ENCODE measurements at places on chromosomes 1 and 21.

DNA sequence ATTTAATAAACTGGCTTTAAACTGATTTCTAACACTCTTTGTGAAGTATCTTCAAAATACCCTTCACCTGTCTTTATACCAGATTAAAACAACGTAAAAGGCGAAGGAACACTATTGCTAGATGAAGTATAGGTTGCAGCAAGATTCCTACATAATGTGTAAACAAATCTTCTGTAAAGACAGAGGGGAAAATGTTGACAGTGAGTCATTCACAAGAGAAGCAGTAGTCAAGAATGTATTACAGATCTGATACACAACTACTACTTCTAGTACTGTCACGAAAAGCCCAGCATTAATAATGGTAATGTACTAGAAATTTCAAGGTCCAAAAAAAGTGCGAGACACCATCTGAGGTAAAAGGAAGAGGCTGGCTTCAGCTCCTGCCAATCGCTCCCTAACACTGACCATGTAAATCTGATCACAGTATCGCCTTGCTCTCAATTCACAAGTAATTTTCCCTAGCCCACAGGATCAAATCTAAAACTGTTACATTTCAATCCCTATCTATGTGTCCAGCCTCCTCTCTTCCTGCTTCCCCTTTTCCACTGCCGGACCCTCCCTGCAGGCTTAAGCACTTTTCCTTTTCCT is 290.4 kb downstream of the AKT3 start:
- no peak for DNase-seq

GRCh38 chr1:150836129-150836773 is 28.2 kb upstream of the CTSK start:
- DNase-seq: no peak

DNA sequence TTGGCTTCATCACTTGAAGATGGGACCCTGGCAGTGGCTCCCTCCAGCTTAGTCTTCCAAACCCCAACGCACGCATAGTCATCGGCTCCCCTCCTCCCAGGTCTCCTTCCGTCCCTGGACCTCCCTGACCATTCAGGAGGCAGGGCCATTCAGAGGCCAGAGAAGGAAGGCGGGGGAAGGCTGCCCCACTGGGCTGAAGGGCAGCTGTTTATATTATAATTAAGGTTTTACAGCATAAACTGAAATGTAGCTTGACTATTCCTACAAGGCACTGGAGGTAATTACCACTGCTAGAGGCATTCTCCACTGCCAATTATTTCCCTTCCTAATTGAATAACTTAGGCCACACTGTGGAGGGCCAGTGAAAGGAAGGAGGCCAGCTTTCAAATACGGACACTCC is 170.6 kb upstream of the PROX1 start:
- DNase-seq: no peak

DNA sequence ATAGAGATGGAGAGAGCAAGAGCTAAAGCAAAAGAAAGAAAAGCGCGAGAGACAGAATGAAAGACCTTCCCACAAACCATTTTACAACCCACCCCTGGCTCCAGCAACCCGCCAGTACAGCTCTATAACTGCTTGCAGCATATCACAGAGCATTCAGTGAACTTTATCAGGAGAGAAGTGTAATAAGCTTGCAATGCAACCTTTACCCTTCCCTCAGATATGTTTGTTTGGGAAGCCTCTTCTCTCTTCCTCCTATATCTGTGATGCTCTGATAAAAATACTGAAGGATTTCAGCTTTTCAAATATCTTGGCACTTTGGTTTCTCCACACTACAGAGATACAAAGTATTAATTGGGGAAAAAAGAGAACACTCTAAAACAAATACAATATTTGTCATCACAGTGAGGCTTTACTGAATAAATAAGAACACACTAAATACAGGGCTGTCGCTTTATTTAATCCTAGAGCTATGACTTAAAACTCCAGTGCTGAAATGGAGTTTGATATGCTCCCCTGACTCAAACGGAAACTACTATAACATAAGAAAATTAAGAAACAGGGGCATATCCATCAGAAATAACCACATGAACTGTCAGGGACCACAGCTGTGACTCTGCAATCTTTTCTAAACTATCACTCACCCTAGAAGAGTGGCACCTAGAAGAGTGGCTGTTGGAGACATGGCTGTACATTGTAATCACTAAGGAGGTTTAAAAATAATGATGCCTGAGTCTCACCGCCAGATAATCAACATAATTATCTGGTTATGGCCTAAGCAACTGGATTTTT is 6.7 kb downstream of the CRP start:
- DNase-seq: no peak

DNA sequence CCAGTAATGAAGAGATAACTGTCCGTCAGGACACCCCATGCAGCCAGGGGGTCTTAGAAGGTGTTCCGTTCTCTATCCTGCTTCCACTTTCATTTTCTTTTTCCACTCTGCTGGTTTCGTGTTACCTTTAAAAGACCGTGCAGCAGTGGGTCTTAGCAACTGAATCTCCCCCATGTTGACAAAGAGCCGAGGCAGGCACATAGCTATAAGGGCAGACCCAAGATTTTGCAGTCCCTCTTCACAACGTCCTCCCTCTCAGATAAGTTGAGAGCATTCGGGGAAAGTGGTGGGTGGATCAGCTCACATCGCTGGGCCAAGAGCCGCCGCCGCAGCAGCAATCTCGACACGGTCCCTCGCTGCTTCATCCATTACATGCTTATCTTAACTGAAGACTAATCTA is 355.5 kb downstream of the LMO4 start:
- DNase-seq: no peak

GRCh38 chr1:54540582-54541295 is 7.3 kb upstream of the ACOT11 start:
- DNase-seq: no peak
